Cortex of kidney (tissue), 1 donor: ENCODE measurements at places on chromosomes 3 and 15.

- no peak for DNase-seq
Measured at GRCh38 chr3:177470197-177470941, 273.1 kb upstream of the TBL1XR1 start.

DNA sequence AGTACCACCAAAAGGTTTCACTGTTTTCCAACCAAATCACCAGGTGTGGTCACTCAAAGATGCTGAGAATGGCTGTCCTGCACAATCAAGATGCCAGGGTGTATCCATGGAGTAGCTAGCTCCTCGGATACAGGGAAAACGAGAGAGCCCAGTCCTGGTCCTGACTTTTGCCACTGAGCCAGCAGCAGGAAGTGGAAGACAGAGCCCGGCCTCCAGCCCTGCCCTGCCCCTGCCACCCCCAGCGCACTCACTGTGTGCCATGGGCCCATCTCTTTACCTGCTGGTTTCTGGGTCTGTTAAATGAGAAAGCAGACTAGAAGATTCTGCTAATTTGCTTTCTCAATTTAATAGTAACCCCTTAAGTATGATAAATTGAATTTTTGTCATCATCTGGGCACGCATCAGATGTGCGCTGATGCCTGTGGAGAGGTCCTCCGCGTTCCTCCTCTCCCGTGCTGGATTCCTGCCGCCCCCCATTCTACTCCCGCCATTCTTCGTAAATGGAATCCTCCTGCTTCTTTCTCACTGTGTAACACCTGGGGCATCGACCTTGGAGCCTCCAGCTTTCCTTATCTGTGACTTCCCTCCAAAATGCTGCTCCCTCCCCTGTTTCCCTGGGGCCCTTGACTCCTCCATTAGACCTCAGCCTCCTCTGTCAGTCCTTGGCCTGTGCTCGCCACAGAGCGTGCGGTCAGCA, 18.0 kb downstream of the TNFAIP8L3 start:
- DNase-seq, result no peak

GRCh38 chr3:122858373-122858772, 63.5 kb downstream of the SLC49A4 start:
- no peak for DNase-seq

GRCh38 chr15:47366884-47367283, 350.4 kb upstream of the SEMA6D start:
- DNase-seq, result no peak

- DNase-seq, result no peak
Measured at GRCh38 chr15:84057714-84058331, 177.8 kb upstream of the GOLGA6L4 start.

DNA sequence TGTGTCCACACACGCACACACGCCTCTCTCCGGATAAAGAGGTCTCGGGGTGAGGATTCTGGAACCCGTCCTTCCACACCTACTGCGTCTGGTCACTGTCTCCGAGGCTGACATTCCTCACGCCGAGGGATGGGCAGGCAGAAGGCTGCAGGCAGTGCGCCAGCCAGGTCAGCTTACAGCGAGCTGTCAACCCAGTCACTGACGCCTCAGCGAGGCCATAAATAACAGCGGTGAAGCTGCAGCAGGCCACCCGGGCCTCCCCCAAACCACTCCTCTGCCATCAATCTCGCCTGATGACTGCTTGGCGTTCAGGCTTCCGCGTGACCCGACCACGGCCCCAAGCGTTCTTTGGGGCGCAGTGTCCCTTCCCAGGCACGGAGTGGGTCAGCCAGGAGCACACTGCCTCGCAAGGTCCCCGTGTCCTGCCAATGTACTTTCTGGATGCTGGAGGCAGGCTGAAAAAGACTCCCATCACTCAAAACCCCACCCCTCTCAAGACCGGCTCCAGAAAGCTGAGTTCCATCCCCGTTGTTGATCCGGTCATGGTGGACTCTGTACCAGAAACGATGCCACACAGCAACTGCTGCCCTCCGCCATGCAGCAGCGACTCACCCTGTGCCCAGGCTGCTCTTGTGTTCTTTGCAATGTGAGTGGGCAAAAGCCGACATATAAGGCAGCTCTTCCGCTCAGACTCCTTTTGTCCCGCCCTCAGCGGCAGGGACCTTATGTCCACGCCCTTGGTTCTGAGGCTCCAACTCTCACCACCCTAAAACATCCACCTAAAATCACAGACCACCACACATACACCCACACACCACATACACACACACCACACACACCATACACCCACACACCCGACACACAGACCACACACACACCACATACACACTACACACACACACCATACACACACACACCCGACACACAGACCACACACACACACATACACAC, 27.1 kb downstream of the CPN2 start:
- no peak for DNase-seq

- no peak for DNase-seq
Measured at GRCh38 chr15:60462027-60462426, 16.9 kb downstream of the ICE2 start.

DNA sequence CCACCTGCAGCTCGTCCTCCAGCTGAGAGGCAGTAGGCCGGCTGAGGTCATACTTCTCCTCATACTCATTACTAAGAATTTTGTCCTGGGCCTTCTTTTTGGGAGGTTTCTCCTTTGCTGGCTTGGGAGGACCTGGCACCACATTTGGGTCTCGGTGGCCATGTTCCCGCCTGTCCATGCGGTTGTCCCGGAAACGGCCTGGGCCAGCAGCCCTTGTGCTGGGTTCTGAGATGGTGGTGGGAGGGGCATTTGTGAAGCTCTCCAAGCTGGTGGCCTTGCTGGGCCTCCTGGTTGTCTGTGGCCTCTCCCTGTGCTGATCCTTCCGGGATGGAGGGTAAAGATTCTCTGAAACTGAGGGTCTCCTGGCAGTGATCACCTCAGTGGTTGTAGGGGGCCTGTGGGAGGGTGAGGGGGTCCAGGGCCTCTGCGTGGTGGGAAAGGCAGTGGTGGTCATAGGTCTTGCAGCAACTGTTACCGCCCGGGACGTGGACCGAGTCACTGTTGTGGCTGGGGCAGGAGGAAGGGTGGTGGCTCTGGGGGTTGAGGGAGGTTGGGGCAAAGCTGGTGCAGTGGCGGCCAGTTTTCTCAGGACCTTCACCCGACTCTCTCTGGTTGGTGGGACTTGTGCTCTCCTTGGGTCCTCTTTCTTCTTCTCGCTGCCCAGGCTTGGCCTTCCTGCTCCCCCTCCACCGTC, 2.5 kb downstream of the CCDC80 start:
- DNase-seq, result no peak

GRCh38 chr3:71253169-71253568, 330.4 kb downstream of the FOXP1 start:
- DNase-seq, result no peak

DNA sequence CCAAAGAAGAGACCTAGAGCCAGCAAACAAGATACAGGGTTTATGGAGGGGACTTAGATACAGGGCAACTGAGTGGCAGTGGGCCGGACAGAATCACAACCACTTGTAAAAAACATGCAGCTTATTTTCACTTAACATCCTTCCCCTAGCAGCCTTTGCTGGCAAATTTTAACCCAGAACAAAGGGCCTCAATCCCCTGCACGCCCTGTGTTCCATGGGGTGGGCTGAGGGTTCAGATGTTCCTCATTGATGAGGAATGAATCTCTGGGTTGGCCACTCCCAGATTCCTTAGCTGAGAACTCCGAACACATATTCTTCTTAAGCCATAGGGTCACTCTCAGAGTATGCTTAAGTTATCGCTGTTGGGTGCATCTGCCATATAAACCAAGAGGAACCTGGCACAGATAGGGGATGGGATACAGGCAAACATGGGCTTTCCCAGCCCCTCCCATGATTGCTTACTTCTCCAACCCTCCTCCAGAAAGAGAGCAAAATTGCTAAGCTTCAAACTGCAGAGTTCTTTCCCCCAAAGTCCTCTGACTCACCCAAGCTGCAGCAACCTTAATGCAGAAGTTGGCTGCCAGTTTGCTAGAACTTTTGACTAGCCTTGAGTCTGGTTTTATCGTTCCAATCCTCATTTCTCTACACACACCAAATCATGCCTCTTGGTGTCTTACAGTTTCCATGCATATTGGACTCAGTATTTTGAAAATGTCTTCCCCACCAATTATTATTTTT, 146.9 kb downstream of the CD47 start:
- no peak for DNase-seq

DNA sequence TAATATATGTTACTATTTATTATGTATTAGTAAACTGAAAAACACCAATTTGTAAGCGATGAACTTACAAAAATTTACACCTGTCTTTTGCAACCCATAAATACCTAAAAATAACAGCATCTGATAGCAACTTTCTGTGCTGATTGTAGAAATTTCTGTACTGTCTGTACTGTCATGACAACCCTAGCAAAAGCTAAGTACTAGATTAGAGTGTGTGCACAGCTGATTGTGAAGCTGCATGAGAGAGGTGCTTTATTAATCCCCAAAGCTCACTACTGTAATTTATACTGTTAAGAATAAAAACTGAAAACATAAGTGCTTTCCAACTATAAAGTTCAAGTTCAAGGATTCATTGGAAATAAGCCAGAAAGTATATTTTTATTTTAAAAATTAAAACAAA, 815 bp downstream of the BCL2A1 start:
- no peak for DNase-seq

DNA sequence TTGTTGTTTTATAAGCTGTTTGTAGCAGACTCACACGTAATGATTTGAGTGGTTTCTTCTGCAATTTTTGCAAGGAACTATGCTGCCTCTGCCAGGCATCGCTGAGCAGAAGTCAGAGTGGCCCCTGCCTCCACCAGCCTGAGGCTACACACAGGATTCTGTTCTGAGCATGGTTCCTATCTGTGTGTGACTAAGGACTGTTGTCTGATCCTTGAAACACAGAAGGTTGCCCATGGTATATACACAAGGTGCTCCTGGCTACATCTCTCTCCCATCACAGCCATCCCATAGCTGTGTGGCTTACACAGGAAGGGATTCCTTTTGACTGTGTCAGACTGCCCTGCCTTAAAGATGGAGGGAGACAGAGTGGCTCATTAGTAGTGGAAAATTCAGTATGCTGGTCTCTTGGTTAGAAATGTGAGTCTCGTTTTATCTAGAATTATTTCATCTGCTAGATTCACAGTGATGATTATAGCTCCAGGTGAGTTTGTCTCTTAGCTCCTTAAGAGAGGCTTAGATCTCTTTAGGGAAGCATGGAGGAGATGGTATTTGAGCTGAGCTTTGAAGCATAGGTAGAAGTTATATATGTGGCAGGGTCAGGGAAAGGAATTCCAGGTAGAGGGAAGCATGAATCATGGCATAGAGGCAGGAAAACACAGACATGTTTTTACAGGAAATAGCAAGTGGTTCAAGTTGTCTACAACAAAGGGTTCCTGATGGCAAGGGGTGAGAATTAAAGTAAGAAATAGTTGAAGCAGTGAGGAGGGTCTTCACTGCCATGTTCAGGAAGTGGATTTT, 37.5 kb downstream of the SNAPC5 start:
- no peak for DNase-seq

GRCh38 chr3:120298996-120299395, 14.0 kb upstream of the GPR156 start:
- no peak for DNase-seq

DNA sequence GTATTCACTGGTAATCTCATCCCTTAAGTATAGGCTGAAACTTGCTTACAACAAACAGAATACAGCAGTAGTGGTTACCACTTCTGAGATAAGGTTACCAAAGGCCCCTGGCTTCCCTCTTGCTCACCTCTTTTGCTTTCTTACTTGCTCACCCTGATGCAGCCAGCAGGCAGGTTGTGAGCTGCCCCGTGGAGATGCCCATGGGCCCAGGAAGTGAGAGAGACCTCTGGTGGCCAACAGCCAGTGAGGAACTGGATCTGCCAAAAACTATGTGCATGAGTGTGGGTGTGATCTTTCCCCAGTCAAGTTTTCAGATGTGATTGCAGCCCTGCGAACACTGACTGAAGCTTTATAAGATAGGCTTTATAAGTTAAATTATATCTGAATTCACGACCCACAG, 48.7 kb downstream of the NMNAT3 start:
- no peak for DNase-seq

DNA sequence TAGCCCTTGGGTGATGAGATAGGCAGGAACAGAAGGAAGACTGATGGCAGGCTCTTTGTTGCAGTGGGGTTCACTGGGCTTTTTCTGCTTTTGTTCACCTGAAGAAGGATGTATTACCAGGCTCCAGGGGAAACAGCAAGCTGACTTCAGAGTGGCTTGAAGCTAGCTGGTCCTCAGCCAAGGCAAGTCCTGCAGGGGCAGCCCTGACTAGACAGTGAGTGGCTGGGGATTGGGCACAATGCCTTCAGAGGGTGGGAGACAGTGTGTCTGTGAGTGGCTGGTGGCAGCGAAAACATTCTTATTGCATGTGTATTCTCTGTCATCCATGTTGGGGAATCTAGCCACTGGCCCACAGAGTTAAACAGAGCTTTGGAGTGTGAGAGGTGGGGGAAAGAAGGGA, 2.3 kb upstream of the TEX264 start:
- DNase-seq, result no peak

- DNase-seq, result no peak
Measured at GRCh38 chr3:73999501-73999900, 374.8 kb upstream of the PDZRN3 start.

GRCh38 chr3:48407542-48408099, 22.3 kb downstream of the PLXNB1 start:
- no peak for DNase-seq

- no peak for DNase-seq
Measured at GRCh38 chr3:196633555-196634151, 5.8 kb upstream of the NRROS start.
